Effector memory CD4-positive, alpha-beta T cell (primary cell): ENCODE measurements at places on chromosomes 3 and 15.

DNA sequence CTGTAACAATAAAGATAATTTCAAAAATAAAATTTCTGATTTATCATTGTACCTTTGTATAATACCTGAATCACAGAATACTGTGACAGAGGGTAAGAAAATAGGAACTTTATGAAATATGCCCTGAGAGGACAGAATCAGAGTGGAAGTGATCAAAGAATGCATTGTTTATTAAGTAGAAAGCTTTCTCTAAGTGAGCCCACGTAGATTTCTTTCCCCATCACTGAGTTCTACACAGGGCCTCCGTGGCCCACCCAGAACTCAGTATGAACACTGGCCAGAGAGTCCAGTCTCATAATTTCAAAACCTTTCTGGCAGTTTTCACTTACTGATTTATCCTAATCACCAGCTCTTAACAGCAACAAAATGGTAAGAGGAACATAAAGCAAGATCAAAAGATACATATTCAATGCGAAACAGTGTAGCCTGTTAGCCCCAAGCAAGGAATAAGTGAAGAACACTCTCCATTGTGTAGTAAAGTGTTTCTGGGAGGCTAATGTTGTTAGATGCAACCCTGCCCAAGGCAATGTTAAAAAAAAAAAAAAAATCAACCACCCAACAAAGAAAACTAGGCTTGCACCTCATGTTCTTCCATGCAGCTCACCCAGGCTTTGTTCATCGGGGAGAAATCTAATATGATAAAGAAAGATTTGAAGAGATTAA lies 341.3 kb downstream of the LSAMP start:
- DNase-seq, result no peak

DNA sequence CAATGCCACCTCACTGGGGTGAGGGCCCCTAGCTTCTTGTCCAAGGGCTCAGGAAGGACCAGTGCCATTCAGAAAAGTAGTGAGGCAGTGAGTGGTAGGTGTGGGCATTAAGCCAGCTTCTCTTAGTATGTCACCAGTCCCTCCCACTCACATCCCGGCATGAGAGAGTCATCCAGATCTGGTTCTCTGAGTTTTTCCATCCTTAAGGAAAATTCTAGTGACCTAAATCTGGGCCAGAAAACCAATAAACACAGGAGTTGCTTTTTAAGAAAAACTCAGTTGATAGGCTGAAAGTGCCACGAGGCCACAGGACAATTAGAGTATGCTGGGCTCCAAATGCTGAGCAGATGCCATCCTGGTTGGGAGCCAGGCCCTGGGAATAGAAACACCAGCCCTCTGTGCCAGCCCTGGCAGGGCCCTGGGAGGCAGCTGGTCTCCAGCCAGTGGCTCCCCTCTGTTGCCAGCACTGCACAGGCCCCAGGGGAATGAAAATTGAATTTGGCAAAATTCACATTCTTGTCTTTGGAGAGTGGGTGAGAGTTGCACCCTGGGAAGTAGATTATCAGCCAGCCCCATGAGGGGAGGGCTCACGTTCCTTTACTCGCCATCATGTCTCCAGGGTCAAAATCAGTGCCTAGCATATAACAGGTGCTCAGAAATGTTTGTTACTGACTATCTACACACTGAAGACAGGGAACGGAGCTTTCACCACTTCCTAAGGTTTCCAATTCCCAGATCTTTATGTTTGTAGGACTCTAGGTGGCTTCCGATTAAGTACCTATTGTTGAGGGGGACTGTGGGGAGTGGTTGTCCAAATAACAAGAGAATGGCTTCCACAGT lies 52.8 kb downstream of the FAM43A start:
- no peak for DNase-seq

DNA sequence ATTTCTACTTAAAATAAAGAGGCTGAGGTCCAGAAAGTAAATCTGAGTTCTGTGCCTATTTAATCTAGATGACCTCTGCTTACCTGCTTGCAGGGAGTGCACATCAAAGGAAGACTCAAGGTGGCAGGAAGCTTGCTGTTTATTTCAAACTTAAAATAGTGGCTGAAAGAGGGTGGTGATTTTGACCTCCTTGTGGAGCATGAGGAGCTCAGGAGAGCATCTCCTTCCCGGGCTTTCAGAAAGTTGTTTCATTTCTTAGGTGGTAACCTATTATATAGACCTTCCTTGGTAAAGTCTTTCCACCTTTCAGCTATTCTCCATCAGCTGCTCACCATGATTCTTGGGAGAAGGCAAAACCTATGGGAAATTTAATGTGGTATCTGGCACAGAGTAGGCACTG lies 494 bp downstream of the GCSAM start:
- no peak for DNase-seq

DNA sequence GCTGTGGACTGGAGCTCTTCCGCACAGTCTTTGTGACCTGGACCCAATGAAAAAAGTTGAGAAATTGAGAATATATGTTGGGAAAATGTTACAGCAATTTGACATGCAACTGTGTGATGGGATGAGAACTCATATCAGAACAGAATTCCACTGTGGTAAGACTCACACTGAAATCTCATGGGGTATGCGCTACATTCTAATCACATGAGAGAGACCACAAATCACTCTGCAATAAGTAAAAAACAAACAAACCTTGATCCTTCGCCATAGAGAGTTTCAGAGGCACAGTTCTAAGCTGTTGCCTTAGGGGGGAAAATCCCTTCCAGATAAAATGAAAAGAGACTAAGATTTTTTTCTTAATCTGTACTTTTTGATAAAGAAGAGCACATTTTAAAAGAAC lies 37.3 kb downstream of the LMCD1 start:
- DNase-seq, result no peak

- DNase-seq, result no peak
Observed at GRCh38 chr15:48993380-48993779, 29.7 kb upstream of the SHC4 start.

DNA sequence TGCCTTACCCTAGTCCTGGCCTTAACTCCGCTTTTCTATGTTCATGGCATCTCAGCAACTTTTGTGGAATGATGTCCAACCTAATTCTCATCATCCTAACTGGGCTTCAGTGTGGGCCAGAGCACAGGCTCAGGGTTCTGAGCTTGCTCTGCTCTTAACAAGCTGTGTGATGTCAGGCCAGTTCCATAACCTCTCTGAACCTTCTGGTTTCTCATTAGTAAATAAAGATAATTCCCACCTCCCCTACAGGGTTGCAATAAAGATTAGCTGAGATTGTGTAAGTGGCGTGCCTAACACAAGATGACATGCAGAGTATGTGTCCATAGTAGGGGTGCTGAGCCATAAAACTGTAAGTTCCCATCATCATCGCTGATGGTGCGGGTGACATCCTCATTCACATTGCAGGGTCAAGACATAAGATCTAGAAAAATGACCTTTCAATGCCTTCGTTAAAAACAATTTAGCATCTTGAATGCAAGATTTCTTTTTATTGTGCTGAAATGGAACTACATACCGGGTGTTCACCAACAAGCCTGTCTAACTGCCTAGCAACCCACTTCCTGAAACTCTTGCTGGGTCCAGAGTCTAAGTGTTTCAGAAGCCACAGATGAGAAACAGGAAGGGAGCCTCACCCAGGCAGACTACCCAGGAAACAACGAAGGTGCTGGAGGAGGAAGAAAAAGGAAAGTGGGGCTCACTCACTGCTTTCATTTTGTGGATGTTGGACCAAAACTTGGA lies 36.2 kb downstream of the CDCP1 start:
- peak; percentile 1 for DNase-seq

DNA sequence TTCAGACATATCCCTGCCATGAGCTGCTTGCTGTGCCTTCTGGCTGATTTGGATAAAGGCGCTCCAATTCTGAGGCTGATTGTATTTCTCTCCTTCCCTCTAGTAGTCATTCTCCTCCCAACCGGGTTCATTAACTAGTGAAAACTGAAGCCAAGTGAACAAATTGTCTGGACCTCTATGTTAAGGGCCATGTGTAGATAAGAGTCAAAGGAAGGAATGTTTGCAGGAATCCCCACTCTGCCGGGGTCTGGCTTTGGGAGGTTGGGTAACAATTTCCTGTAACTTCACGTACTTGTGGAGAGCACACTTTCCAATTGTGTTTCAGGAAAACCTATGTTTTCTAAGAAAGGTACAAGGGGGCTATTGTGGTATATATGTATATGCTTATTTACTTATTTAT lies 38.2 kb upstream of the SUCLG2 start:
- DNase-seq, result no peak

- DNase-seq, result no peak
Observed at GRCh38 chr3:66392966-66393332, 107.9 kb downstream of the LRIG1 start.

DNA sequence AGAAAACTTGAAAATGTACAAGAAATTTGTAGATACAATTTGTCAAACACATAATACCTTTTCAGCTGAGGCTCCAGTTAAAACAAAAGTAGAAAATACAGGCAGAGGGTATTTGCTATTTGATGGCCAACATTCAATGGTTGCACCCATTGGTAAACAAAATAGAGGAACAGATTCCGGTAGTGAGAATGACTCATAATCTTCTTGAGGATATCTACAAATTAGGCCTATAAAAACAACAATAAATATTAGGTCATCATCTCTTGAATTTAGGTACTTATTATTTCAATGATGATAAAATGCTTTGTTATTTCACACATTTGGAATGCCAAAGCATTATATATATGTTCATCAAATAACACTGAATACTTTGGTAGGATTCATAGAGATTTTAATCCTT lies 53.4 kb downstream of the DENND4A start:
- DNase-seq, result no peak

- DNase-seq, result no peak
Observed at GRCh38 chr3:25335356-25335755, 92.7 kb upstream of the RARB start.

- DNase-seq, result no peak
Observed at GRCh38 chr3:64880916-64881315, 193.1 kb upstream of the ADAMTS9 start.

- no peak for DNase-seq
Observed at GRCh38 chr3:149245738-149246451, 24.3 kb upstream of the CP start.

- no peak for DNase-seq
Observed at GRCh38 chr15:82040390-82040789, 5.4 kb downstream of the MEX3B start.

DNA sequence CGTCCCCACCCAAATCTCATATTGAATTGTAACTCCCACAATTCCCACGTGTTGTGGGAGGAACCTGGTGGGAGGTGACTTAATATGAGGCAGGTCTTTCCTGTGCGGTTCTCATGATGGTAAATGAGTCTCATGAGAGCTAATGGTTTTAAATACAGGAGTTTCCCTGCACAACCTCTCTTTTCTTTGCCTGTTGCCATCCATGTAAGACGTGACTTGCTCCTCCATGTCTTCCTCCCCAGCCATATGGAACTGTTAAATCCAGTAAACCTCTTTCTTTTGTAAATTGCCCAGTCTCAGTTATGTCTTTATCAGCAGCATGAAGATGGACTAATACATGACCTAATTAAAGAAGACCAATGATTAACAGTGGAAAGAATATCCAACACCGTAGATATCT lies 56.6 kb downstream of the SSR3 start:
- DNase-seq, result no peak

DNA sequence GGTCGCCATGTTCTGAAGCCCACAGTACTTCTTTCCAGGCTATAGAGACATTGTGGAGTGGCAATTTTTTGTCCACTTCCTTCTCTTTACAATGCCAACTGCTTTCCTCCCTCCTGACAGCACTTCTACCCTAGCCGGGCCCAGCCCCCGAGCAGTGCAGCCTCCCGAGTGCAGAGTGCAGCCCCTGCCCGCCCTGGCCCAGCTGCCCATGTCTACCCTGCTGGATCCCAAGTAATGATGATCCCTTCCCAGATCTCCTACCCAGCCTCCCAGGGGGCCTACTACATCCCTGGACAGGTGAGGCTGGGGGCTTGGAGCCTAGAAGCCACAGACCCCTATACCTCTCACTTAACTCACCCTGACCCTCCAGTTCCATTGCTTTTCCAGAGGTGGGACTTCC lies 2.8 kb downstream of the EIF4G1 start:
- no peak for DNase-seq

DNA sequence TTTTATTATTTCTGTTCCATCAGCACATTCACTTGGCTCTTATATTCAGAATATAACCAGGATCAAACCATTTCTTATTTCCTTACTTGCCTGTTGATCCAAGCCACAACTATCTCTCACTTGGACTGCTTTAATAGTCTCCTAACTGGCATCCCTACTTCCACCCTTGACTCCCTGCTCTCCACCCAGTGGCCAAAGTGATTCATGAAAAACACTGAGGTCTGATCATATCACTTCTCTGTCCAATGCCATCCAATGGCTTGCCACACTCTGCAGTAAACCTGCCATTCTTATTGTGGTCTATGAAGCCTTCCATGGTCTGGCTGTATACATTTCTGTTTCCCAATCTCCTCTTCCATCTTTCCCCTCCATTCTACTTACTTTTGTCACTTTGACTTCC lies 576.1 kb downstream of the PDCD6IP start:
- DNase-seq, result no peak

- DNase-seq, result no peak
Observed at GRCh38 chr3:123042413-123042812, 14.8 kb upstream of the SEMA5B start.

- DNase-seq, result no peak
Observed at GRCh38 chr3:17195856-17196604, 311.3 kb downstream of the PLCL2 start.

DNA sequence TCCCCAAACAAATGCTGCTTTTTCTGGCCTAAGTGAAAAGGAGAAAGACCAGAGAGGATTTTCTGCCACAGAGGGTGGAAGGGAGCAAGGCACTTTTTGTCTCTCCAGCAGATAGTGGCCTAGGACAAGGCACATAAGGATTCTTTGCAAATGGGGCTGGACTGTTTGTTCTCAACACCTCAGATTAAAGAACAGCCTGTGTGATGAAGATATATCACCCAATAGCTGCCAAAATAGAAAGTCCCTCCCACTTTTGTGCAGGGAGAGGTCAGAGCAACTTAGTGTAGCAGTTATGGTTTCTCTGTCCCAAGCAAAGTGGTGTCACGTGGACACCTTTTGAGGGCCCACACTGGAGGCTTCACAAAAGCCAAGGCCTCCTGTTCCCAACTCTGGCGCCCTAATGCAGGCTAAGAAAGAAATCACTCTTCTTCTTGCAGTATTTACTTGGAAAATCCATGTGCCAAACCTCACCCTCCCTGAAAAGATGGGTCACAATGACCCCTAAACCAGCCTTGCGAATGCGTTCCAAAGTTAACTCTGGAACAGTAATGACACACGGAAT lies 84.9 kb downstream of the LRIG1 start:
- DNase-seq, result no peak

DNA sequence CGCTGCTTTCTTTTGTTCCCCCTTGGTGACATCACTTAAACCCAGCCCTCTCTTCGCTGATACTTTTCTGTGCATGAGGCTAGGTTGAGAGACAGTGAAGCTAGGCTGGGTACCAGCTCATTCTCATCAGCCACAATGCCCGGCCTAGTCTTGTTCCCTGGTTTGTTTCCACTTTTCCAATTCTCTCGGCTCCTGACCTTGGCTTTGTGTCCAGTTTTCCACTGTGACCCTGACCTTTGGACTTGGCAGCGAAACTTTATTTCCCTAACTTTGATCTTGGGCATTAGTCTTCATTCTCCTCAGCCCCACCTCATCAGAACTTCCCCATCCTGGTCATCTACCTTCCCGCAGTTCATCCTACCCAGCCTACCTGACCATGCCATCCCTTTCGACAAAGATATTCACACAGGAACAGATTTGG lies 908 bp upstream of the ADPGK start:
- DNase-seq, result no peak
